DMS79 (cell line): ENCODE measurements at places on chromosomes 5 and 9.

GRCh38 chr9:88233091-88233490 is 94.8 kb upstream of the SPATA31C2 start:
- no peak for DNase-seq

GRCh38 chr9:122055701-122056100 is 37.4 kb downstream of the TTLL11 start:
- no peak for DNase-seq

GRCh38 chr9:131628459-131629225 is 83.3 kb downstream of the PRRT1B start:
- no peak for DNase-seq

GRCh38 chr5:107469064-107469463 is 201.7 kb downstream of the EFNA5 start:
- no peak for DNase-seq

DNA sequence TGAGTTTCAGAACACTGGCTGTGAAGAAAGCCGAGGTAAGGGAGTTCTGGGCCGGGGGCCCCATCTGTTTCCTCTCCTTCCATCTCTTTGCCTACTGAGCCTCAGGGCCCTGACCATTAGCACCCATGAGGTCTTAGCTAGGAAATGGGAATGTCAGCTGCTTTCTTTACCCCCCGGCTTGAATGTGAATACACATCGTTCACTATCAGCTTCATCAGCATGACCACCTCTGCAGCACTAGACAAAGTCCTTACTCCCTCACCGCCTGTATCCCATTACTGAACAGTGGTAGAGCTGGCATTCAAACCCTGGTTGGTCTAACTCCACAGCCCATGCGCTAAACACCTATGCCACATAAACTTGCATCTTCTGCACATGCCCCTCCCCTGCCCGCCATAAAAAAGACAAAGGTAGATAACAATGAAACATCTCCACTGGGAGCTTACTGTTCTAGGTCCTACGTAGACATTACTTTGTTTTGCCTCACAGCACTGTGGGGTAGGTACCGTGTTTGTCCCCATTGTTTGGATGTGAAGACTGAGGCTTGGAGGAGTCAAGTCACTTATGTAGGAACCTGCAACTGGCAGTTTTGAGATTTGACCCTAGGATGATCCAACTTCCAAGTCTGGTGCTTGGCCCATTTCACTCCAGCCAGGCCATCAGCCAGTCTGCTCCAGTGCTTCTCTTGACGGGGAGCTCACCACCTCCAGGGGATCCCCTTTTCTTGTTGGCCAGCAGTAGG is 93.3 kb downstream of the AMBP start:
- DNase-seq: no peak

GRCh38 chr9:77586591-77586990 is 61.5 kb downstream of the GNA14 start:
- DNase-seq: no peak

DNA sequence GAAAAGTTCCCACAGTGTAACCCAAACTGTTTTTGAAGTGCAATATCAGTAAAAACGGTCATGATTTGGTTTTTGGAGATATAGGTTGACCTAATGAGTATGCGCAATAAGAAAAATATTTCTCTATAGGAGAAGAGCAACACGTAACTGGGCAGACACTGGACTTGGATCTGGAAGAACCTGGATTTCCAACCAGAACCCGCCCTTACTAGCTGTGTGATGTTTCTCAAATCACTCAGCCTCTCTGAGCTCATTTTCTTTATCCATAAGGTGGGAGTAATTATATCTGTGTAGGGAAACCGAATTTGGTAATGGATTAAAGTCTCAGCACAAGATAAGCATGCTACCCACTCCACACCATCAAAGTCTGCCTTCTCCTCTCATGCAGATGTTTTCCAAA is 169.1 kb downstream of the COL23A1 start:
- no peak for DNase-seq

DNA sequence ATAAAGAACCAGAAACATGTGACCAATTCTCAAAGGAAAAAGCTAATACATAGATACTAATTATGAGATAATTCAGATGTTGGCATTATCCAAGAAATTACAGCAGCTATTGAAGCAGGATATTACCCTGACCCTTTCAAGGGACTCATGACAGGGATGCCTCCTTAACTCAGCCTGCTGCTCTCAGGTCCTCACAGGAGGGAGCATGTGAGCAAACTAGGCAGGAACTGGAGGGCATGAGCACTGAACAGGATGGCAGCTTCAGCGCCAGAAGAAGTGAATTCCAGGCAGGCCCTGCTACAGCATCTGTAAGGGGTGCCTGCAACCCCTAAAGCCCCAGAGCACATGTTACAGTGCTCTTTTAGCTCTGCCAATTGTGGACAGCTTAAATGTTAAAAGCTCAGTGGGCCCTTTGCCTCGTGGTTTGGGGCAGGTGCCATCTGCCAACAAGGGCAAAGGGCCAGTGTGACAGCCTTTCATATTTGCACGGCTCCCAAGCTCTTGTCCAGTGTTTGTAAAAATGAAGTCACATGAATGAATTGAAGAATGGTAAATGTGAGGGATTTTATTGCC is 464.7 kb upstream of the COX7C start:
- no peak for DNase-seq

DNA sequence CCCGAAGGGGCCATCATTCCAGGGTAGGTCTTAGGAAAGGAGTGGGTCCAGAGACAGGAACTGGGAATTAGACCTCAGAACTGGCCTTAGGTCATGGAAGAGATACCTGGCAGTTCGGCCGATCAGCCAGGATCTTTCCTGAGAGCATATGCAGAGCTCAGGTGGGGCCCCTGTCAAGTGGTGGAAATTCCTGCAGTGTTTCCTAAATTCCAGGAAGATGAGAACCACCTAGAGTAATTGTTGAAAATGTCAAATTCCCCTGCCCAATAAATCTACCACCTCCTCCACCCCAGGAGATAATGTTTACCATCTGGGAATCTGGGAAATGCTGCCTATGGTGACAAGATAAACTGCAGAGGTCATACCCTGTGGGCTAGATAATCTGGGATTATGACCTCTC is 14.6 kb downstream of the TMEM171 start:
- no peak for DNase-seq

DNA sequence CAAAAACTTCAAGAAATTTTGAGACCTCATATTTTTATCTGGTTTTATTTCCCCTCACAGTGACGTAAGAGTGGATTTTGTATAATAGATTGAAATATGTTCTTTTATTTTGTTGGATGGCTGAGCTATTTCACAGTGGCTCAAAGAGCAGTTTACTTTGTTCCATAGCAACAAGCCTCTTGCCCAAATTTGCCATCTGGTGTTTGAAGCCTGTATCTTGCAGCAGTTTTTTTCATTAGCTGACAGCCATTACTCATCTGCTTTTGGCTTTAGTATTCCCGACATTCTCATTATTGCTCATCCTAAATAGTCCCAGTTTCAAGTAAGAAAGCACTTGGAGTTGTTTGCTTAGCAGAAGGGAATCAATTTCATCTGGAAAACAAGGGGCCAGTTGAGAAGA is 36.3 kb downstream of the GDA start:
- no peak for DNase-seq

DNA sequence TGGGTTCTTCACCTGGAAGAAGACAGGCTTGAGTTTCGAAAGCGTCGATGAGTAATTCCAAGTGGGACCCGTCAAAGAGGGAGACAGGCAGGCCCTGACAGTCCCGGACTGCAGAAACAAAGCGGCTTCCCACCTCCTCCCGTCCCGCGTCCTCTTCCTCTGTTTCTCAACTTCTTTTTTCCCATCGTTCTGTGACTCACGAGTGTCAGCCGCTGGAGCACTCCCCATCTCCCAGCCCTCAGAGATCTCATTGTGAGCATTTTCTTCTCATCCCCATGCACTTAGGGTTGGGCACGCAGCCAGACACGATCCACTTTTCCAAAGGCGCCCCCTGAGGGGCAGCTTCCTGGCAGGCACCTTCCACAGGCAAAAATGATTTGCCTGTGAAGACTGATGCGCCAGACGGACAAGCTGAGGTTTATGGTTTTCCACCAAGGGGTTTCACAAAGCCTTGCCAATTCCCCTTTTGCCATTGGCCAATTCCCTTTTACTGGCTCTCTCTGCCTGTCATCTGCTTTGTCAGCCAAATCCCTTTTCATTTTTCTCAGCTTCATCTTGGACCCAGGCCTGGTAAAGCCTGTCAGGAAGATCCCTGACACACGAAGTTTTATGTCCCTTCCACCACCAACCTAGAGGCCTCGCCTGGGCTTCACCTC is 86.5 kb upstream of the ANKRD55 start:
- DNase-seq: no peak

DNA sequence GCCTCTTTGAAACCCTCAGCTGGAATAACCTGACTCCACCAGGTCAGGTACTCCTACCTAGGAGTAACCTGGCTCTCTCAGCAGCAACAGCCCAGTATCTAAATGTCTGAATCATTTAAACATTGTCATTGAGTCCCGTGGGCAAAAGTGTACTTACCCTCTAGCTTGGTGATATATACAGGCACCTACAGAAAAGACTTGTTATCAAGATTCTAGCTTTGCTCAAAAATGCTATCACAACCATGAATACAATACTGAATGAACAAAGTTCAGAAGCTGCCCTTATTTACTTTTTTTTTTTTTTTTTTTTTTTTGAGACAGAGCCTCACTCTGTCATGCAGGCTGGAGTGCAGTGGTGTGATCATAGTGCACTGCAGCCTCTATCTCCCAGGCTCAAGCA is 268.2 kb downstream of the ZNF608 start:
- DNase-seq: no peak

- no peak for DNase-seq
These were observed 1026.4 kb upstream of the COX7C start for GRCh38 chr5:85591311-85591710.

GRCh38 chr9:136703276-136703860 is 9.0 kb upstream of the DIPK1B start:
- no peak for DNase-seq

DNA sequence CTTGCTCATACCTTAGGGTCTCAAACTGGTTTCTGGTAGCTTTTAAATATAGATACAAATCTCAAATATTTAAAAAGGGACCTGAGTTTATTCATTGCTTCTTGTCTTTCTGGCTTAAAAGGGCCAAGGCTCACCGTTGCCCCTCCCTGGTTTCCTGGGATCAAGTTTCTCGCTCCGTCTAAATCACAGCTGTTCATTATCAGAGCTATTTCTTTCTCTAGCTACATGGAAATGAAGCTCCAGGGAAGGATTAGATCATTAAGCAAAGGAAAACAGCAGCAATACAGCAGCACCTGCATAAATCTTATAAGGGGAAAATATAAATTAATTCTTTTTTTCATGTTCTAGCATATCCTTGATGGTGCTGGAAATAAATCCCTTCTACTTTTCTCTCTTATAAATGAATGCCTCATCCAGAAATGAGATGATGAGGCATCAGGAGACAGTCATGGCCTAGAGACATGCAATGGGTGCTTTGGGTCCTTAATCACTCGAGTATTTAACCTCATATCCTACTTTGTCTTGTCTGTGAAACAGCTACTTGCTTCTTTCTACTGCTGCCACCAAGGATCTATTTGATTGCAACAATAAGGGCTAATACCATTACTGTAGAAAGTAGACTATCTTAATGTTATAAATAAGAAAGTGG is 320.1 kb downstream of the TRPM3 start:
- no peak for DNase-seq

DNA sequence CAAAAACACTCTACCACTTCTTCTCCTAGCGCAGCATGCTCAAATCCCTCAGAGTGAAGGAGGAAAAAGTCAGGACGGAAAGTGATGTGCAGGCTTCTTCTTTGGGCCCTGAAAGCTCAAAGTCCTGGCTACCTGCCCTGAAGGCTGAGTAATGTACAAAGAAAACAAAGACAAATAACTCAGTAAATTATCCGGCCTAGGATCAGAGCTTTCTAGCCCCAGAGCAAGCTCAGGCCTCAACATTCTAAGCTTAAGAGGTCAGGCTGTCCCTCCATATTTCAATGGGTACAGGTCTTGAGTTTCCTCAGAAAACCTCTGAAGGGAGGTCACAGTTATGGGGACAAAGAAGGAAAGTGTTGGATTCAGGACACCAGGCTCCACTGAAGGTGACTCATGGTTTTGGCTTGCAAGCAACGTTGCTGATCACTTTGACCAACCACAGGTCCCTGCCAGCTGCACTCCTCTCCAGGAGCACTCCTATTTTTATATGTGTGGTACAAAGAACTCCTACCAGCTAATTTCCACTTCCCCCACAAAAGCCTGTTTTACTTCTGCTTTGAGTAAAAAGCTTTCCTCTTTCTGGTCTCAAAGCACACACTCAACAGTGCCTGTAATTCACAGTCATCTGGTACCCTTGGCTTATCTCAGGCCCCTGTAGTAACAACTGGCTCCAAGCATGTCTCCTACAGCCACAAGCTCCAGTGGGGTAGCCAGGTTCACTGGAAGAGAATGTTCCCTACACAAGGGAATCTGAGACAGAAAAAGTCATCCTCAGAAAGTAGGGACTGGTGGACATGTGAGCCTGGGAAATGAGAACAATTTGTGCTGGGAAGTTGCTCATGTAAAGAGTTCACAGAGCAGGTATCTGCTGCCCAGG is 115.7 kb downstream of the UGCG start:
- DNase-seq: no peak

DNA sequence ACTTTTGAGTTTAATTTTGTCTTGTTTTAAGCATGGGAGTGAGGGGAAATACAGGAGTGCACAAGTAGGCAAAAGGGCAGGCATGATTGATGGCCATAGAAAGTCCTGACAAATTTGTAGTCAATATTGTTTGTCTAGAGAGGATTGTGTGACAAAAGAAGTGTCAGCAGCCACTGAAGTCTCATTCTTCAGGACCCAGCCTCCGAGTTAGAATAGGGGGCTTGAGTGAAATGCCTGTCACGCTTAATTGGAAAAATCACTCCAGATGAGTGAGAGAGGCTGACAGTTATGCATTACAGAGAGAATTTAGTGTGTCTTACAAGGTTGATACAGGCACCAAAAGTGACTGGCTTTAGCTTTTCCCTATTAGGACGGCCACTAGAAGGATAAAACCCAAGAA is 81.9 kb upstream of the RPS23 start:
- DNase-seq: no peak

DNA sequence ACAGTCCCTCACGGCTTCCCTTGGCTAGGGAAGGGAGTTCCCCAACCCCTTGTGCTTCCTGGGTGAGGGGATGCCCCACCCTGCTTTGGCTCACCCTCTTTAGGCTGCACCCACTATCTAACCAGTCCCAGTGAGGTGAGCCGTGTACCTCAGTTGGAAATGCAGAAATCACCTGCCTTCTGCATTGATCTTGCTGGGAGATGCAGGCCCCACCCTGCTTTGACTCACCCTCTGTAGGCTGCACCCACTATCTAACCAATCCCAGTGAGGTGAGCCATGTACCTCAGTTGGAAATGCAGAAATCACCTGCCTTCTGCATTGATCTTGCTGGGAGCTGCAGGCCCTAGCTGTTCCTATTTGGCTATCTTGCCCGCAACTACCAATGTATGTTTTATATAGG is 44.7 kb downstream of the CCL28 start:
- no peak for DNase-seq

GRCh38 chr9:79195879-79196278 is 375.9 kb upstream of the TLE4 start:
- DNase-seq: no peak

DNA sequence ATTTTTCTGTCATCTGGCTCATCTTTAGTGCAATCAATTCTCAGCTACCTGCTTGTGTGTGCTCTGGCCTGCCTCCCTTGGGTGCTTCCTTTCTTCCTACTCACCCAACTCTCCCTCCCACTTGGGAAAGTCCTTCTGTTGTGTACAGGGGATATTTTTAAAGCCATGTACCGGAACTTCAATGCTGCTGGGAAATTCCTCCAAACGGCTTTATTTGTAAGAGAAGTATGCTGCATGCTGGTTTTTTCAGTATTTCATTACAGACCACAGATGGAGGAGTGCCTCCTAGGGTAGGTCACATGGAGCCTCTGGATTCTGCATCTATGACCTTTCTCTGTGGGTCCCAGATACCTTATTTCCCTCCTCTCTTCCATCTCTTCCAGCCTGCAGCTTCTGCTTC is 5.4 kb upstream of the HMHB1 start:
- no peak for DNase-seq
